ELR (cell line): ENCODE measurements at places on chromosomes 1 and 21.

DNA sequence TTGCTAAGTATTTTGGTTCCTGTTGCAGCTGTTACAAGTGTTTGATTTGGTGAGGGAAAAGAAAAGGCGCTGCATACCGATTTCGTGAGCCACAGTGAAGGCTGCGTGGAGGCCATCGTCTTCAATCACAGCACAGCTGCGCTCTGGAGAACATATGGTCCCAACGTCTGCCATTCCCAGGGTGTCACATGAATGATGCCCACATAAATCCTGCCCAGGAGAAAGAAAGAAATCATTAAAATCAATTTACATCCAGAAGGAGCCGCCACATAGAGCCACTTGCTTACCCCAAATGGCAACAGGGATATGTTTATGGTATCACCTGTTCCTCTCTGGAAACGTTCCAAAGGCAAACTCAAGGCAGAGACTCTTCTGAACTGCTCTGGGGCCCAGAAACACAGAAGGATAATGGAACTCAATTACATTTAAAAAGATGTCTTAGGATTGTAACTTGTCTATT, 12.2 kb downstream of the ADAMTS5 start:
- DNase-seq = no peak

- no peak for DNase-seq
Measured at GRCh38 chr1:145942405-145942804, 15.1 kb upstream of the RBM8A start.

- peak; percentile 75 for DNase-seq
Measured at GRCh38 chr21:43712268-43712942, 6.5 kb upstream of the PDXK start.

- DNase-seq = no peak
Measured at GRCh38 chr1:82901118-82901517, 1097.8 kb downstream of the TTLL7 start.

- DNase-seq = no peak
Measured at GRCh38 chr1:45552331-45552730, 1.7 kb downstream of the AKR1A1 start.
